Dermis lymphatic vessel endothelial cell (primary cell): ENCODE measurements at places on chromosomes 12 and 14. TPM values are rescaled to one million over a fixed set of nuclear protein-coding genes. Genes with fewer than 3 reads are reported as not detected.

Gene EML5
- total RNA-seq = under 0.01 and 0.09 TPM in 2 replicates

Gene KRT77
- total RNA-seq = not detected in 2 replicates

Gene SLC10A1
- not detected in 2 replicates for total RNA-seq

Gene KRT72
- not detected in 2 replicates for total RNA-seq

Gene DIO2
- total RNA-seq = under 0.01 and 0.09 TPM in 2 replicates

Gene IQSEC3
- total RNA-seq = under 0.01 and 0.09 TPM in 2 replicates

Gene OVCH1
- total RNA-seq = not detected in 2 replicates

Gene SYNE3
- total RNA-seq = 19.2 and 27.6 TPM in 2 replicates

Gene DNAI7
- under 0.01 and 0.11 TPM in 2 replicates for total RNA-seq

Gene TWF1
- total RNA-seq = 95.7 and 165 TPM in 2 replicates

Gene GZMH
- not detected in 2 replicates for total RNA-seq

Gene VRTN
- total RNA-seq = not detected in 2 replicates

Gene HAL
- total RNA-seq = 0.11 and 0.17 TPM in 2 replicates

Gene TESPA1
- total RNA-seq = not detected in 2 replicates

Gene LBHD2
- total RNA-seq = not detected in 2 replicates

Gene SGPP1
- 10.5 and 11.4 TPM in 2 replicates for total RNA-seq

Gene TPH2
- not detected in 2 replicates for total RNA-seq

Gene ASB2
- not detected in 2 replicates for total RNA-seq

Gene DAO
- total RNA-seq = not detected in 2 replicates

Gene KRT79
- not detected in 2 replicates for total RNA-seq

Gene C12orf54
- not detected in 2 replicates for total RNA-seq

Gene RASSF9
- total RNA-seq = 6.1 and 9.0 TPM in 2 replicates

Gene ANKS1B
- 0.22 and 0.26 TPM in 2 replicates for total RNA-seq

Gene ZNF26
- total RNA-seq = 8.9 and 12.0 TPM in 2 replicates

Gene CAMKK2
- total RNA-seq = 20.3 and 23.3 TPM in 2 replicates
